GM12892 (cell line): ENCODE measurements at places on chromosomes 5 and 9.

DNA sequence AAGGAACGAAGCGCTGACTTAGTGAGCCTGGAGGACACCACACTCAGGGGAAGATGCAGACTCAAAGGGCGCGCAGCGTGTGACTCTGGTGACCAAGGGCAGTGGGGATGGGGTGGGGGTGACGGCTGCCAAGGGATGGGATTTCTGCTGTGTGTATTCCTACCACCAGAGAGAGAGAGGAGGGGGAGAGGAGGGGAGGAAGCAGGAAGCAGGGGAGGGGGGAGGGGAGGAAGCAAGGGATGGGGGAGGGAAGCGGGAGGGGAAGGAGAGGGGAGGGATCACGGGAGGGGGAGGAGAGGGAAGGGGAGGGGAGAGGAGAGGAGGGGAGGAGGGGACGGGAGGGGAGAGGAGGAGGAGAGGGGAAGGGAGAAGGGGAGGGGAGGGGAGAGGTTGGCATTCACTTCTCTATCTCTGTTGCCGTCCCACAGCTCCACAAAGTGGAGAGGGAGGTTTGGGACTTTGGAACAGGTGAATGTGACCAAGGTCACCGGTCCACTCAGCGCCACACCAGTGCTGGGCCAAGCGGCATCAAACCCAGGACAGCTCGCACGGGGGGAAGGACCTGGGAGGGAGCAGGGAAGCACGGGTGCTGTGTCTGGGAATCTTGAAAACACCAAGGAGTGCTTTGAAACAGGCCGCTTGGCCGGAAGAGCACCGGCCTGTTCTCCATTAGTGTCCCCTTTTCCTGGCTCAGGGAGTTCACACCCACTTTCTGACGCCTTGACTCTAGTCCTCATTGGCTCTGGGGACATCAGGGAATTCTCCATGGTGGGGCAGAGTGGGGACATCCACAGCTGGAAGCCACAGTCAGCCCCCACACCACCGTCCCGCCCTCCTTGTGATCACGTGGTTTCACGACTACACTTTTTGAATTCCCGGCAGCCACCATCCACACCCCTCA, 77.4 kb downstream of the VAV2 start:
- no peak for DNase-seq

DNA sequence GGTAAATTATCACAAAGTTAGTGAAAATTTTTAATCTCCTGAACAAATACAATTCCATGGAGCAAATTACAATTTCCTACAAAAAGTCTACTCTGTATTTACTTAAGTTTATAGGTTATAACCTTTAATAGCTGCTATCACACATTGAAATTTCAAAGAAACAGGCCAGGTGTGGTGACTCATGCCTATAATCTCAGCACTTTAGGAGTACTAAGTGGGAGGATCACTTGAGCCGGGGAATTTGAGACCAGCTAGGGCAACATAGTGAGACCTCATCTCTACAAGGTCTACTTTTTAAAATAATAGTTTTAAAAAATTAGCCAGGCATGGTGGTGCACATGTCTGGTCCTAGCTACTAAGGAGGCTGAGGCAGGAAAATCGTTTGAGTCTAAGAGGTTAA, 50.3 kb downstream of the HINT1 start:
- no peak for DNase-seq

DNA sequence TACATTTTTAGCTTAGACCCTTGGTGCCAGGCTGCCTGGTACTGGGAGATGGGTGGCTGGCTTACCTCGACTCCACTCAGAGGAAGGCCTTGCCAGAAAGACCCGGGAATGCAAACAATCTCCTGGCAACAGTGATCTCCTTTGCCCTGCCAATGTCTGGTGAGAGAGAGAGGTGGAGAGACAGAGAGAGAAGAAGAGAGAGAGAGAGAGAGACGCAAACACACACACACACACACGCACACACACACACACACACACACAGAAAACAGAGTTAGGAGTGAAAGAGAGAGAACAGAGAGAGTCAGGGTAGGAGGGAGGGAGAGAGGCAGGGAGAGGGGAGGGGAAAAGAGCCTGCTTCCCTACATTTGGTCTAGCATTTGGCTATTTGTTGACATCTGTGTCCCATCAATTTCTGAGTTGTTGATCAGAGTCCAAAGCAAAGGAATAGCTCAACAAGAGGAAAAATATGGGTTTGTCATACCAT, 181.6 kb upstream of the MAP1B start:
- DNase-seq, result no peak

DNA sequence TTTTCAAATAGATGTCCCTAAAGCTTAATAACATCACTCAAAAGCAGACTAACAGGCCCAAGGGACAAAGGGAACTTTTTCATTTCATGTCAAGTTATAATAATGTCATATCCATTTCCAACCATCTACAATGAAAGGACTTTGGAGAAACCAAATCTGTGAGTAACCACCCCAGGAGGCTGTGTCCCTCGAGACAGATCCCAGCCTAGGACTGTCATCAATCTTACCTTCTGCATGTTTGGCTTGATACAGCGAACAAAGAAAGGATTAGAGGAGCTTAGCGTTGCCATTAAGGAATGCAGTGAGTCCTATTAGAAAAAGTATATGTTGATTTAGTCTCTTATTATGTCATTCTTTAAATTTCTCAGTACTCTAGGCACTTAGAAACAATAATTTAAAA, 137.8 kb upstream of the RETREG1 start:
- no peak for DNase-seq

- DNase-seq, result no peak
These were observed 6.5 kb downstream of the GAS1 start for GRCh38 chr9:86940774-86941173.

GRCh38 chr5:157545610-157546310, 29.8 kb downstream of the ADAM19 start:
- no peak for DNase-seq

DNA sequence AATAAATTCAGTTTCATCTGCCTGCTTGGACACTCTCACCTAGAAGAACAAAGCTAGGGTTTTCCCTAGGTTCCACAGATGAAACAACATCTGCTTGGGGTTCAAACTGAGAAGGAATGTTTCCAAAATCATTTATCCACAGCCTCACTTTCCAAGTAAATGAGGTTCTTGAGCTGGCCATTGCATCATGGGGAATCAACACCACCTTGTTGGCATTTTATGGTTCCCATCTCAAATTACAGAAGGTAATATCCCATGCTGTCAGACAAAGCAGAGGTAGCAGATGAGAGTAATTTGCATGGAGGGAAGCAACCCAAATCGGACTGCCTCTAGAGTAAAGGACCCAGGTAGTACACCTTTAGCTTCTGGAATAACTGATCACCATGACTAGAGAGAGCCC, 10.5 kb upstream of the NR4A3 start:
- DNase-seq, result no peak

GRCh38 chr9:12502520-12502919, 190.7 kb upstream of the TYRP1 start:
- DNase-seq, result no peak

- no peak for DNase-seq
These were observed 612.9 kb downstream of the BNC2 start for GRCh38 chr9:16257604-16258003.

GRCh38 chr9:3788211-3788610, 262.4 kb upstream of the RFX3 start:
- DNase-seq, result no peak

DNA sequence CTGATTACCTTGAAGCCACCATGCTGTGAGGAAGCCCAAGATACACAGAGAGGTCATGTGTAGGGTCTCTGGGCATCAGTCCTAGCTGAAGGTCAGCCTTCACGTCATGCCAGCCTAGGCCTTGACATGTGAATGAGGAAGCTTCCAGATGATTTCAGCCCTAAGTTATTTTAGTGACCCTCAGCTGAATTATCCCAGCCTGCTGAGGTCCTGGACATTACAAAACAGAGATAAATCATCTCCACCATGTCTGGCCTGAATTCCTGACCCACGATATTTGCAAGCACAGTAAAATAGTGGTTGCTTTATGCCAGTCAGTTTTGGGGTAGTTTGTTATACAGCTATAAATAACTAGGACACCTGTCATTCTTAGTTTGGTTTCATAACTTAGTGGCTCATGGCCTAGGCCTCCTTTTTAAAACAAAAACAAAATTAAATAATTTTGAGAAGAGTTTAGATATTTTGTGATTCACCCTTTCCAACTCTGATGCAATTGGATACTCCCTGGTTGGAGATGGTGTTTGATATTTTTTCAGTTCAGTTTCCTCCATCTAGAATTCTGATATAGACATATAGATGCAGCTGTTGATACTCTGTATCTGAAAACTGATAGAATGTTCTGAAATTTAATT, 571.3 kb upstream of the CLINT1 start:
- no peak for DNase-seq

DNA sequence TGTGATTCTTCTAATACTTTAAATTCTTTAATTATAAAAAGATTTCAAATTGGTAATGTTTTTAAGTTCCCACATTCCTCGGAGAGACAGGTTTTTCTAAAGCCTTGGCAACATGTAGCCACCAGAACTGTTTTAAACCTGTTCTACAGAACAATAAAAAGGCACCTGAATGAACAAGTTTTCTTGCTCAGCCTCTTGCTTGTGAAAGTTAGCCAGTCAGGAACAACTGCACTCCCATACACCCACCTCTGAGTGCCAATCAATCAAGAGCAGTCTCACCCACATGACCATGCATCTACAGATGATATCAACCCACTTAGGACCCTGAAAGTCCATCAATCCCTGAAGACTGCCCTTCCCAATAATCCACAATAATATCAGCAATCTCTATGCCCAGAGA, 62.3 kb downstream of the AP3B1 start:
- DNase-seq, result no peak

DNA sequence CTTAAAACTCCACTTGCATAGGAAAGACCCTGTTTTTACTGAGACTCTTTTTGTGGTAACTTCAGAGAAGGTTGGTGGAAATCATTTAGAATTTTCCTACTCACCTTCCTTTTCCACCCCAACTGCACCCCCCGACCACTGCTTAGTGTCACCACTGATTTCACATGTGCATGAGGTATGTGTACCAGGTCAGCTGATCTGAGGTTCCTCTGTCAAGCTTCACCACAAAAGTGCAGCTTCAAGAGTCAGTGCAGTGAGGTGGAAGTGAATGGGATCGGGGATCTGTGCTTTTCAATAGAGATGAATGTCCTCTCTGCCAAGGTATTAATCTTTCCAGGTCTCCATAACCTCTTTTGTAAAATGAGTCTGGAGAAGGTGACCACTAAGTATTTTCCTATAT, 260.5 kb upstream of the WWC1 start:
- no peak for DNase-seq

DNA sequence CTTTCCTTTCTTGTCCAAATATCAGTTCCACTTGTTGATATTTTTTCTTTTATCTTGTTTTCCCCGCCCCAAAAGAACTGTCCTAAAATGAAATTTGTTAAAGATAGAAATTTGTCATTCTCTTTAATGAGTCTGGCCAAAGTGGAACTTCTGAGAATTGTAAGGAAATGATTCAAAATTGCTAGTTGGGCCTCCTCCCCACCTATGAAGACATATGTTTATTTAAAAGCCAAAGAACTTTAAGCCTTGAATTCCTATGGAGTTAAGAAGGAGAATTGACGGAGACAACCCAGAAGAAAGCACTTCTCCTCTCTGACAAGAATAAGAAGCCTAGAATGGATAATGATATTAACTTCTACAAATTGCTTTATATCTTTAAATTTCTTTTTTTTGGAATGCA, 59.1 kb upstream of the ALDH1A1 start:
- DNase-seq, result no peak

DNA sequence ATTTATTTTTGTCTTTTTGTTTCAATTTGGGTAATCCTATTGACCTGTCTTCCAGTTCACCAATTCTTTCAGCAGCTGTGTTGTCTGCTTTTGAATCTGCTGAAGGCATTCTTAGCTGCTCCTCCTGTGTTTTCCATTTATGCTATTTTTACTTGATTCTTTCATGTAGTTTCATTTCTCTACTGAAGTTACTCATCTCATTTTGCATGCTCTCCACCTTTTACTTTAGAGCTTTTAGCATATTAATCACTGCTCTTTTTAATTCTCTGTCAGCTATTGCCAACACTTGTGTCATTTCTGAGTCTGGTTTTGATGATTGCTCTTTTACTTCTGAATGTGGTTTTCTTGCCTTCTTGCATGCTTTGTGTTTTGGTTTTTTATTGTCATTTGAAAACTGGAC, 496.0 kb upstream of the CLINT1 start:
- DNase-seq, result no peak

GRCh38 chr5:90161414-90161813, 248.1 kb downstream of the CETN3 start:
- DNase-seq, result no peak

DNA sequence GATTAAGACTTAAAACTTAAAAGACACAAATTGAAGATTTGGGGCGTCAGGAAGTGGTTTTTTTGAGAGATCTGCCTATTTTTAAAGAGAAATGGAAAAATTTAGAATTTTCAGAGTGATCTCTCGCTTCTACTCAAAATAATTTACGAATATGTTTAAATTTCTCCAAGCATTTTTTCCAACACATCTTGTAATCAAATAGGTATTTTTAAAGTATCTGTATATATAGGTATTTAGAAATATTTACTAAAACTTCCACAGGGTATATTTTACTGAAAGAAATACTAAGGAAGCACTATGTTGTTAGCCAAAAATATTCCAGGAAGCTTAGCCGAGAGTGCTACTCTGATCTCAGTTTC, 9.8 kb upstream of the PCDHB1 start:
- DNase-seq, result no peak

DNA sequence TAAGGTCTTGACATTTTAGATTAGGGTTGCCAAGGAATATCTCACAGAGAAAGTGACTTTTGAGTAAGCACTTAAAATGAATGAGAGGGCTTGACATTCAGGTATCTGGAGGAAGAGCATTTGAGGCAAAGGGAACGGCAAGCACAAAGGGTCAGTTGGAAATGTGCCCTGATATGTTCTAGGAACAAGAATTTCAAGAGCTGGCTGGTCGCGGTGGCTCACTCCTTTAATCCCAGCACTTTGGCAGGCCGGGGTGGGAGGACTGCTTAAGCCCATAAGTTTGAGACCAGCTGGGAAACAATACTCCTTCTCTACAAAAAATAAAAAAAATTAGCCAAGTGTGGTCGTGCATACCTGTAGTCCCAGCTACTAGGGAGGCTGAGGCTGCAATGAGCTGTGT, 16.5 kb downstream of the KIAA1958 start:
- DNase-seq, result no peak

DNA sequence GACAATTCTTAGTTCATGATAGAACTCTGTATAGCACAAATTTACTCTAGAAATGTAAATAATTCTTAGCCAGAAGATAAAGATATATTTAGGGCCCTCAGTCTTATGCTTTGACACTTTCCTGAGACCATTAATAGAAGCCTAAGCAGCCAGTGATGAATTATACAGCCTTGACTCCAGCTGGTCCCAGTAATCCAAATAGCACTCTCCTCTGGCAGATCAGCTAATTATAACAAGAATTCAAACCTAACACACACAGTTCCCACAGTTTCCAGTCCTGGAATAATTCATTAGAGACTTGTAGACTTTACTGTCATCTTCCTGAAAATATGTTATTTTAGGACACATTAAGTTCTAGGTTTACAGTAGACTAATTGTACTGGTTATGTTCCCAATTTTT, 50.4 kb downstream of the SHOC1 start:
- DNase-seq, result no peak

DNA sequence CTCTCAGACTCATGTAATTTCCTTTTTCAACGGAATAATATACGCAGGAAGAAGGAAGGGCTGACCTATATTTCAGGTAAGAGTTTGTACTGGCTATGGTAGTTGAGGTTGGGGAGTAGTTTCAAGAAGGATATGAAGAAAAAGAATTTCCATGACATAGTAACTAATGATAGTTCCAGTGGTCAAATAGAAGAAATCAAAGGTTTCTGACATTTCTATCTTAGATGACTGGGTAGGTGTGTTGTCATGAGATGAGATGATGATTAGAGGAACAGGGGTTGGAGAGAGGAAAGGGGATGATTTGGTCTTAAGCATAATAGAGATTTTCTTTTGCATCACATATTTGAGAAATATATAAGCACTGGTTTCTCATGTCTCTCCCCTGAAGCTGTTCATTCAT, 166.0 kb downstream of the SPATA31D1 start:
- DNase-seq, result no peak
